Fibroblast of skin of left quadriceps (primary cell): ENCODE measurements at places on chromosomes 3 and 15.

GRCh38 chr3:112793326-112794081 is 53.2 kb downstream of the CD200R1L start:
- no peak for DNase-seq

GRCh38 chr15:94075349-94075748 is 156.0 kb upstream of the MCTP2 start:
- DNase-seq, result no peak

- DNase-seq, result no peak
These were observed 27.2 kb upstream of the TNIK start for GRCh38 chr3:171487382-171487781.

GRCh38 chr3:139974809-139975425 is 39.9 kb downstream of the CLSTN2 start:
- DNase-seq, result no peak
